ENCODE measurements at places on chromosomes 12 and 14. TPM values are rescaled to one million over a fixed set of nuclear protein-coding genes. Genes with fewer than 3 reads are reported as not detected.

GRCh38 chr12:90858252-90858651, 96.7 kb downstream of the CCER1 start:
- DNase-seq: no peak

- DNase-seq: peak; percentile 46
These were observed at the start of gene LRP6 for GRCh38 chr12:12266873-12267741. TSS of gene LRP6 (minus strand) at chr12:12267044. CDS start at chr12:12266735, 309 bp downstream.

DNA sequence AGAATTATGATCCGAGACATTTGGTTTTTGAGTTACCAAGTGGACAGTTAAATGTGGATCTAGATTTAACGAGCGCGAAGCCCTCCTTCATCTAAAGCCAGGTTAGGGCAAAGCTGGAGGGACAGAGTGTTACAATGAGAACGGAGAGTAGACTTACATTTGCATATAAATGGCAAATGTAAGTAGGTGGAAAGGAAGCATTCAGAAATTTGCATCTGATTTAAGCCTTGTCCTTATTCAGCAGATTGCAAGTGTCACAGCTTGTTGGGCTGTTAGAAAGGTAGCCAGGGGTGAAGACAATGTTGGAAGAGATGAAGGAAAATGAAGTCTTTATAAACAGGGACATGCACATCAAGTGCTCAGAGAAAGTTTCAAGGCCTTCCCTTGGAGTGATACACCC, 806.2 kb downstream of the GALC start:
- DNase-seq: no peak

- no peak for DNase-seq
These were observed 5.4 kb downstream of the RPS6KL1 start for GRCh38 chr14:74917646-74918081.

DNA sequence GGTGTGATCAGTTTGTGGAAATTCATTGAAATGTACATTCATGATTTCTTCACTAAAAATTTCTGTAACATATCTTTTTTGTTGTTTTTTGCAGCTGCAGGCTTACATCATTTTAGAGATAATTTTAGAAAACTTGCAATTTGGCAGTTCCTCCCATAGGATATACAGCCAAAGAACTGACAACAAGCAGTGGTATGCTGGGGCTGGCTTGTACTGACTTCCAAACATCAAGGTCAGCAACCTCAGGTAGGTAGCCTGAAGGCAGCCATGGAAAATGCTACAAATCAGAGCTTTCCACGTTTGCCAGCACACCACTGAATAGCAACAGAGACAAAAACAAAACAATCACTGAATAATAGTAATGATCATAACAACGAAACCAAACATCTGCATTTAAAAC, 21.2 kb downstream of the TRIM9 start:
- DNase-seq: no peak

GRCh38 chr14:35332517-35333263, 40.5 kb downstream of the PSMA6 start:
- DNase-seq: peak; percentile 43

Gene ARMH4
- not detected for total RNA-seq

DNA sequence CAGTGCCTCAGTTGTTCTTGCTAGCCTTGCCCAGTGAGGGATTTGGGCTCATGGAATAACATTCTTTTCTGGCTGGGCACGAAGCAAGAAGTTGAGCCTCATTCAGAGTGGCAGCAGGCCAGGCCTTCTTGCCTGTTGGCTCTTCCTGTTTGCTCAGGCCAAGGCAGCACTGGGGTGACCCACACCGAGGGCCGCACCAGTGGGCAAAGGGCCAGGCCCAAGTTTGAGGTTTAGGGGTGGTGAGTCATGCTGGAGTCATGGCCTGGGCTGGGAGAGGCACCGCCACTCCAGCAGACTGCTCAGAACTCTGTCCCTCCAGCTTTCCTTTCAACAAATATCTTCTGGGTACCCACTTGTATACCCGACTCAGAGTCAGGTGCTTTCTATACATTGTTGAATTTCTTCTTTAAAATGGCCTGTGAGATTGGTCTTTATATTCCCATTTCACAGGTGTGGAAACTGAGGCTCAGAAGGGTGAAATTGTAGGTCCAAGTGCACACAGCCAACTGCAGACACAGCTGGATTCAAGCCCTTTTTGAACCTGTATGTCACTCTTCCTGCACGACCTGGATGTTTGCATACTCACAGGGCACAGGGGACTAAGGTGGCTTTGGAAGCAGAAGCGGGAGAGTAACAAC, 279.4 kb downstream of the FOXN3 start:
- no peak for DNase-seq

- no peak for DNase-seq
These were observed 64.8 kb upstream of the CMKLR1 start for GRCh38 chr12:108403952-108404351.

DNA sequence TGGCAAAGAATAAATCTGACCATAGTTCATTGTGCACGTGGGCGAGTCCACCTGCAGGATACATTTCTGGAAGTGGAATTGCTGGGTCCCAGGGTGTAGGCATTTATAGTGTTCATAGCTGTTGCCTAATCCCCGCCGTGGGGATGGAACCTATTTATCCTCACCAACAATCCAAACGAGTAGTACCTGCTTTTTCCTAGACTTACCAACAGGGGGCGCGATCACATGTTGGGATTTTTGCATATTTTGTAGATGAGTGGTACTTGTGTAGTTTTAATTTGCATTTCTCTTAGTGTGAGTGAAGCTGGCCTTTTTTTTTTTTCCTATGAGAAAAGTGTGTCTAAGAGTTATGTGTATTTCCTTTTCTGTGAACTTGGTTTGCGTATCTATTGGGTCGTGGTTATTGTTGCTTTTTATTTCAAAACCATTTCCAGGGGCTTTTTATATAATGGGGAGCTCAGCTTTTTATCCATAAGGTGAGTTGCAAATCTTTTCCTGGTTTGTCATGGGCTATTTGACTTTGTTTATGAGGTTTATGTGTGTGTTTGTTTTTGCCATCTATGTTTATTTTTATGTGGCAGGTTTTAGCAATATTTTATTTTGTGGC, 67.2 kb downstream of the CCDC92 start:
- DNase-seq: peak; percentile 50

Gene CCDC177
- 0.08 TPM for total RNA-seq

Gene GPR84
- 2.3 TPM for total RNA-seq

Gene CLEC2A
- not detected for total RNA-seq

DNA sequence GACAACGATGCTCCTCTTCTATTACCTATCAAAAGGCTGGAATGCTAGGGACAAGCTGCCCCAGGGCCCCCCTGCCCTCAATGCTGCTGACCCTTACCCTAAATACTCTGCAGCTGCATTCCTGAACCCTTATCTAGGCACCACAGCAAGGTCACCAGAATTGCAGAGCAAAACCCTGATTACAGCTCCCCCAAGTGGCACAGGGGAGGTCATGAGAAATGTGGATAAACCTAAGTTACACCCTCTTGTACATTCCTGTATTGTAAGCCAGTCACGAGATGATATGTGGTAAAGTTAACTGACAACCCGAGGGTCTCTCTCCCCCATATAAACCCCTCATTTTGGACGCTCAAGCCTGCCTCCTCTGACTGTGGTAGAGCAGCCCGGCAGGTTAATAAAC, 411.8 kb upstream of the STXBP6 start:
- DNase-seq: no peak

Gene GDF11
- 14.2 TPM for total RNA-seq

Gene LRFN5
- not detected for total RNA-seq

DNA sequence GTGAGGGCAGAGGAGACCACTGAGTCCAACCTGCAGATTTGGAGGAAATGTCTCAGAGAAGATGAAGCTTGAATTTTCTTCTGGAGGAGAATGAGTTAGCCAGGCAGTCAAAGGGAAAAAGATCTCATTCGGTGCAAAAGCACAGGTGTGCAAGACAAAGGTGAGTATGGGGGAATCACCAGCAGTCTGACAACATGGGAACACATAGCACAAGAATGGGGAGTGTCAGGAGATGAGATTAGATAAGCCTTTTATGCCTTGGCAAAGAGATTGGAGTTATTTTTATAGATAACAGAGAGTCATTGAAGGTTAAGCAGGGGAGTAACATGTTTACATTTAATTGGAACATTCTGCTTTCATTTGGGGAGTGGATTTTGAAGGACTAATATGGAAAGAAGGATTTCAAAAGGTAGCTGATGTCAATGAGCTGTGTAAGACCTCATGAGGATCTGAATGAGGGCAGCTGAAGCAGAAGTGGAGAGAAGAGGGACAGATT, 171.3 kb upstream of the NTF3 start:
- DNase-seq: no peak

DNA sequence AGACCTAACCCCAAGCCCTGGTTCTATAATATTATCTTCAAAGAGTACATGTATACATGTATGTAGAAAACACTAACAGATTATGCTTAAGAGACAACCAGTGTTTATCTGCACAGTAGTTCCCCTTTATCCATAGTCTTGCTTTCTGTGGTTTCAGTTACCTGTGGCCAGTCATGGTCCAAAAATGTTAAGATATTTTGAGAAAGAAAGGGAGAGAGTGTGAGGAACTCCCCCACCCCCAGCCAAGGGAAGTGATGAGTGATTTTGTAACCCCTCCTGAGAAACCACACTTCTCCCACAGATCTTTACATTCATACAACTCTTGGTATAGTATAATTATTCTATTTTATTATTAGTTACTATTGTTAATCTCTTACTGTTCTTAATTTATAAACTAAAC, 77.3 kb upstream of the CNTN1 start:
- no peak for DNase-seq

- no peak for DNase-seq
These were observed 23.4 kb downstream of the CLEC2D start for GRCh38 chr12:9692909-9693308.

DNA sequence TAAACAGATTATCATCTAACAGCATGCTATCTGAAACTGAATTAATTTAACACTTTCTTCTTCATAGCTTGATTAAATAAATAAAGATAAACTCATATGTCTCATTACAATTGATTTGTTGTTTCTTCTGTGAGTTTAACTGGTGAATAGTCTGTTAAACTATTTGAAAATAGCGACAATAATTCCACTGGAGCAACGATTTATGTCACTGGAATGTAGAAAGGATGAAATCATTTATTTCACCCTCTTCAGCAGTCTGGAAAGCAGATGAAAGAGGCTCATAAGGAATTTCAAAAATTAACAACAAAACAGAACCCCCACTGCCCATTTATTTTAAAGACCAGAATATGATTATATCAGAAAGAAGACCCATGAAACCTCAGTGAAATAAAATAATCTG, 1165.1 kb upstream of the USP15 start:
- DNase-seq: no peak
